EH (cell line): ENCODE measurements at places on chromosomes 5 and 9.

DNA sequence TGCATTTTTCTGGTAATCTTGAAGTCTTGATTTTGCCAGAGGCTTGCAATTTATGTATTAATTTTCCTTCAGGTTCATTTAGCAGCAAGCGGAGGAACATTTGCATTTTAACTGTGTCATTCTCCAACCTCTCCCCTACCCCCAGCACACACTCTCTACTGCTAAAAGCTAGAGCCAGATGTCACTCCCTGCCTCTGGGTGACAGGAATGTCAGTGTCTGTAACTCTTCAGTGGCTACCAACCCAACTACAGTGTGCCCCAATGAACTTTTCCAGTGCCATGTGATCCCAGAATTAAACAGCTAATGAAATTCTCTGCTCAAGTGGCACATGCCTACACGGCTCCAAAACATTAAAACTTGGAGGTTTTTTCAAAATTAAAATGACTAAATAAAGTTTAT is 260.3 kb downstream of the GOLPH3 start:
- DNase-seq, result no peak

- no peak for DNase-seq
Observed at GRCh38 chr9:124940521-124940893, 376 bp downstream of the GOLGA1 start.

DNA sequence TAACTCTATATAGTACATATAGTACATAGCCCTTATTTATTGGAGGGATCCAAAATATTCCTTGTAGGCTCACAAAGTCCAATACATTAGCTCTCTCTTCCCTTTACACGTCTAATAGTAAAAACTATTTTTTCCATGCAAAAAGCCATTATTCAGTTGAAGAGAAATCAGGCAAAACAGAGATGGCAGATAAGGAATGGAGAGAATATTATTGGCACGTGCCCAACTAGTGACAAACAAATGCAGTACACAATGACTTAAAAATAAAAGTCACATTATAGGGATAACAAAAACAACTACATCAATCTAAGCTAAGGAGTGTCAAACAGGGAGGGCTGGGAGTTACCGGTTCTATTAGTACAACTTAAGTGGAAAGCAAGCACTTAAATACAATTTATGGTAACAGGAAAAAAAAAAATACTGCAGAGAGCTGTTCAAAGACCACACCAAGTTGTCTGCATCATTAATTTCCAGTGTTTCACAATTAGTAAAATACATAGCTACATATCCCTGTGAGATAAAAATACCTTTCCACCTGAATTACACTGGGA is 4.1 kb upstream of the SCAI start:
- DNase-seq, result no peak

GRCh38 chr9:116278326-116278725 is 124.7 kb downstream of the PAPPA start:
- peak; percentile 39 for DNase-seq

DNA sequence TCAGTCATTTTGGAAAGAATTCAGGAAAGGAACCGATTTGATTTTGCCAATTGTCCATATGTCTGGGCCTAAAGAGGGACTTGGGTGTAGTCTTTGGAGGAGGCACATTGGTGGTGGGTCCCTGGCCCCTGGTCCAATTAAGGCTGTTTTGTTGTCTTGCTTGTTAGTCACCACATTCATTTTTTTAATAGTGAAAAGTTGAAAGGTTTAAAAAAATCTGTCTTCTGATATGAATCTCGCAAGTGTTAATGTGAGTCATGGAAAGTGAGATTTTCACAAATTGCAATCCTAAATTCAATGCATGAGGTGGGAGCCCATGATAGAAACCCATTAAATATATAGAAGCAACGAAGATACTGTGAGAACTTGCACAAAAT is 165.9 kb upstream of the OTULINL start:
- no peak for DNase-seq

GRCh38 chr5:170132269-170132975 is 26.7 kb downstream of the FOXI1 start:
- peak; percentile 76 for DNase-seq

DNA sequence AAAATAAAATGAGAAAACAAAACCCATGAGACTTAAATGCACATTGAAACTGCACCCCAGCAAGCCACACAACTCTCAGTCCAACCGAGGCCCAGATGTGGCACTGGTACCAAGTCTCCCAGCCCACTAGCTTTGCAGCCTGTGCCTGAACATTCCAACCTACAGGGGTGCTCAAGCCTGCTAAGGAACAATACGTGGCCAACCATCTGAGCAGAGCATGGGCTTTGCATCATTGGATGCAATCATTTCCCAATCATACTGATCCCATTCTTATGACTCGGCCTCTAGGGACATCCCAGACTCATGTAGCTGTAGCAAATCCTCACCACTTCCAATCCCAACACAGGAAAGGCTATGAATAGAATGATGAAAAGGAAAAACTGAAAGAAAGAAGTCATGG is 297.2 kb downstream of the SPOCK1 start:
- peak; percentile 71 for DNase-seq

GRCh38 chr5:55917402-55918086 is 66.4 kb downstream of the IL31RA start:
- no peak for DNase-seq

GRCh38 chr5:35242702-35243258 is 12.5 kb upstream of the PRLR start:
- DNase-seq, result no peak

GRCh38 chr9:1051584-1052275 is 1.6 kb downstream of the DMRT2 start:
- DNase-seq, result no peak

GRCh38 chr5:53917826-53918225 is 357.4 kb downstream of the NDUFS4 start:
- DNase-seq, result no peak

- peak; percentile 87 for DNase-seq
Observed at GRCh38 chr5:76688836-76689235, 27.1 kb upstream of the F2R start.

- no peak for DNase-seq
Observed at GRCh38 chr5:162641142-162641813, 573.7 kb downstream of the GABRG2 start.

DNA sequence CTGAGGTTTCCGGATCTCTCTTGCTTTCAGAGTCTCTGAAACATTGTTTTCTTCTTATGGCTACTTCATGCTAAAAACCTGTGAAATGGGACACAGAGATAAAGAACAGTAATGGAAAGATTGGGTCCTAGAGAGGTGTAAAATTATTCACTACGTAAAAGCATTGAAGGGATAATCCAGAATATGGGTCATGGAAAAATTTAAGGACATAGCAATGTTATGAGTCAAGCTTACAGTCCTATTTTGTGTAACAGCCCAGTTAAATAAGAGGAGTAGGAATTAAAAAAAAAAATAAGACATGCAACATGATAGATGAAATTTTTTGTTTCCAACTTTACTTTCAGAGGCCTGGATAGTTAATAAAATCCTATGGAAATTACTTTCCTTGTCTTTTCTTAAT is 61.9 kb upstream of the ELL2 start:
- DNase-seq, result peak; percentile 84

GRCh38 chr9:97895211-97895610 is 27.1 kb downstream of the TRMO start:
- no peak for DNase-seq

DNA sequence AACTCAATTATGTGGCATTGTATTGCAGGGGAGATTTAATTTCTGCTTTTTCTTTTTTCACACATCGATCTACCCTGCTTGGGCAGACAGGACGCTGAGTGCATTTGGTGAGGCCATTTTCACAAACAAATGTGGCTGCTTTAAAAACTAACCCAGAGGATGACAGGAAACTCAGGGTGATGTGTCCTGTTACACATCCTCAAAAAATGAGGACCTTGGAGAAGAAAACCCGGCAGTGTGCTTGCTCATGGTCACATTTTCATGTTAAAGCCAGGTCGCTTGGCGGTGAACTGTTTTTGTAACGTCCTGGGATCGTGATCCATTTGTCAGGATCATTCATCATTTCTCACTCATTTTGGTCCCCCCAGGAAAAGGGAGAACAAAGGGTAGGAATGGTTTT is 478.3 kb upstream of the ADAMTS16 start:
- DNase-seq, result no peak

DNA sequence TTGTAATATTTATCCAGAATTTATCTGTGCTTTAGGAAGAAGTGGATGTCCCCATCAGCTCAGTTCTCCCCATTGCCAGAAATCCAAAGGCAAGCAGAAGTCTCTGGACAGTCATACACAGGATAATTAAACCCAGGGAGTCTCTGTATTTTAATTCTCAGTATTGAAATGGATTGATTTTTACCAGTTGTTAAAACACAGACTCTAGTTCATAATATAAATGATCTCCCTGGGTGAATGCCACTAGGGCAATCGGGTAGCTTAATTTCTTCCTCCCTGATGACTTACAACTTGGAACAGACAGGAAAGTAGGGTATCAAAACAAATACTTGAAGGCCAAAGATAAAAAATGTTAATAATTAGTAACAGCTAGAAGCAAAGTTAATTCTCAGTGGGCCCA is 66.5 kb upstream of the DAP start:
- peak; percentile 30 for DNase-seq

GRCh38 chr5:80662108-80662507 is 7.3 kb upstream of the DHFR start:
- DNase-seq, result no peak

- DNase-seq, result no peak
Observed at GRCh38 chr9:112495614-112496013, 9.0 kb downstream of the KIAA1958 start.

GRCh38 chr5:6734243-6734700 is 21.0 kb downstream of the TENT4A start:
- peak; percentile 29 for DNase-seq

GRCh38 chr5:115126303-115126702 is 43.4 kb downstream of the TRIM36 start:
- no peak for DNase-seq

DNA sequence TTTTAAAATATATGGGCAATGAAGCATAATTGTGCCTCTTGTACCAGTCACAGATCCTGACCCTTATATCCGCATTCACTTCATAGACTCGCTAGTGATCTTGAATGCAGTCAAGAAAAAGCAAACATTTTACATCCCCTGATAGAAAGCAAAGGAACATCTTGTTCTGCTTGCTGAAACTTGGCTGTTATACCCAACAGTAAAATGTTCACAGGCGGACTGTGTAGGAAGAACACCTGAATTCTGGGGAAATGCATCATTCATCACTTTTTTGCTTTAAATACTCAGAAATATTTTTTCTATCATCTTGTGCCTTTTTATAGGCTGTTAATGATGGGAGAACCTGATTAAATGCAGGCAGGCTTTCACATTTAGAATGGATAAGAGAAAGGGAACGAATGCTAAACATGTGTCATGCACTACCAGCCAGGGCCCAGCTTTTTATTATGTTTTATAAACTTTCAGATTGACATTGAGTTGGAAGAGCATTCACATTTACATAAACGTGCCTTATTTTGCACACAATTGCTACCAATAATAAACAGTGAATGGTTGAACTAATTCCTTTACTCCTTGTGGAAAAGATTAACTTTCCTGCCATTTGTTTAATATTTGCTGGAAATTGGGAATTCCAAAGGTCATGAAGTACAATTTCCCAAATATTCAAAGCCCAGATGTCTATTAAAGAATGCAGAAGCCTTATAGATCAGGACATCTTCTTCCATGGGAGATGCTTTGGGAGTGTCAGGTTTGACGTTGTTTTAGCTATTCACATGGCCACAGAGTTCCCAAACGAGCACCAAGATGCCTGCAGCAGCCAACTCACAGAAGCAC is 756.2 kb downstream of the TLE1 start:
- no peak for DNase-seq

GRCh38 chr5:42840269-42840668 is 28.6 kb upstream of the SELENOP start:
- peak; percentile 55 for DNase-seq

DNA sequence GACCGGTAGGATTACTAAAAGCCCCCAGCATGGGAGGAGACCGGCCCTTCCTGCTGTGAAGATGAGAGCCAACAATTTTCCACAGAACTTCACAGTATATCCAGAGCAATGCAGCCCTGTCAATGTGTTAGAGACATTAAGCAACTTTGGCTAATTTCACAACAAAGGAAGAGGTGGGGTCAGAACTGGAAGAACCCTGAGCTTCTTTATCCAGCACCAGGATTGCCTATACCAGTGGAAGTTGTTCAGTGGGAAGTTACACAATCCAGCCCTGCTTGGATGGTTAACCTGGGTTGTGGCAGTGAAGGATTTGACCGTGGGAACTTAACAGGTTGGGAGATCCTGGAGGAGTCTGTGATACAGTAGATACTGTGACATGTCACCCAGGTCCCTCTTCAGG is 197.0 kb downstream of the FBN2 start:
- DNase-seq, result peak; percentile 15

- DNase-seq, result no peak
Observed at GRCh38 chr5:104909803-104910202, 1347.2 kb upstream of the NUDT12 start.

DNA sequence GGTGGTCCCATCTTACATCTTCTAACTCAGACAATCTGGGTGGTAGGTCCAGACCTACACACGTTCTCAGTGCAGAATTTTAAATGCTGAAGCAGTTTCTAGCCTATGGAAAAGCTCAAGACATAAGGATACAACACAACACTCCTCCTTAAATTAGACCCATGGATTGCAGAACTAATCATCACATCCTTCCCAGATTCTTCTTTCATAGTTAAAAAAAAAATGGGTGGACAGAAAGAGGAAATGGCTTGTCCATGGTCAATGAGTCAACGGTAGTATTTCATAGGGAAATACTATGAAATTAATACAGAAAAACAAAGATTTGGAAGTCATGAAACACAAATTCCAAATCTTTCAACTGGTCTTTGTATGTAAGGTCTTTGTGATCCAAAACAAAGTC is 106.9 kb downstream of the PAPPA start:
- no peak for DNase-seq

DNA sequence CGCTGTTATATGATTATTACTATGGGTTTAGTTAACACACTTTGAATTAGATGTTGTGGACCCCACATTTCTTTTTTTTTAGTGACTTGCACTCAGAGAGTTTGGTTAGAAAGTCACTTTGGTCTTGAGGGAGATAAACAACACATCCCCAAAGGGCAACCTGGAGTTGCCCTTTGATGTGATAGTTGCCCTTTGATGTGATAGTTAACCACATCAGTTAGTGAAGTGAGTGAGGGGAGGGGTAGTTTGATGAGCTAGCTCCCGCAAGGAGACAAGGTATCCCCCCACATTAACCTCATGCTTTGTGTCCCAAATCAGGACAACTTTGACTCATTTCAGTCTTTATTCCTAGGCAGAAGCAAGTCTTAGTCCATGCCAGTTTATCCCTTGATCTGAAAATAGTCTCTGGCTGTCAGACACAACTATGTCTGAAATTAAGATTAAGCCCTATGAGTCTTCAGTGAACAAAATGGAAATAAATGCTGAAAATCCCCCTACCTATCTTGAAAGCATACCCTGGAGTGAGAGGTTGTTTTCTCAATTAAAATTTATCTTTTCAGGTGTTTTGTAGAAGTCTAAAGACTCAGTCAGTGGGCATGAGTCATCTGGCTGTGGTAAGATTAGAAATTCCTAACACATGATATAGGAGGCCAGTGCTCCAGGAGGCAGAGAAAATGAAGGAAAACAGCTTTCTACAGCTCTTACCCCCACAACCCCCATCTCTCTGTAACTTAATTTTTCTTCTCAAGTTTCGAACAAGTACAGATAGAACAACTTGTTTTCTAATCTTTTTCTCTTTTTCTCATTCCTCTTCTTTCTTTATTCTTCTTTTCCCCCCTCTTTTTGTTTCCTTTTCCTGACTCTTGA is 208.9 kb upstream of the DMRTA1 start:
- peak; percentile 84 for DNase-seq

GRCh38 chr5:137217599-137218200 is 281.4 kb downstream of the SPOCK1 start:
- DNase-seq, result peak; percentile 57
